Sciatic nerve (tissue), 2 donors: ENCODE measurements at places on chromosomes 7 and 10. TPM values are rescaled to one million over a fixed set of nuclear protein-coding genes. Genes with fewer than 3 reads are reported as not detected.

Gene MEOX2
- total RNA-seq, result 142 TPM

Gene ACSM6
- total RNA-seq, result 0.49 TPM

GRCh38 chr10:70320751-70321150 lies 36.9 kb upstream of the NPFFR1 start:
- no peak for DNase-seq

DNA sequence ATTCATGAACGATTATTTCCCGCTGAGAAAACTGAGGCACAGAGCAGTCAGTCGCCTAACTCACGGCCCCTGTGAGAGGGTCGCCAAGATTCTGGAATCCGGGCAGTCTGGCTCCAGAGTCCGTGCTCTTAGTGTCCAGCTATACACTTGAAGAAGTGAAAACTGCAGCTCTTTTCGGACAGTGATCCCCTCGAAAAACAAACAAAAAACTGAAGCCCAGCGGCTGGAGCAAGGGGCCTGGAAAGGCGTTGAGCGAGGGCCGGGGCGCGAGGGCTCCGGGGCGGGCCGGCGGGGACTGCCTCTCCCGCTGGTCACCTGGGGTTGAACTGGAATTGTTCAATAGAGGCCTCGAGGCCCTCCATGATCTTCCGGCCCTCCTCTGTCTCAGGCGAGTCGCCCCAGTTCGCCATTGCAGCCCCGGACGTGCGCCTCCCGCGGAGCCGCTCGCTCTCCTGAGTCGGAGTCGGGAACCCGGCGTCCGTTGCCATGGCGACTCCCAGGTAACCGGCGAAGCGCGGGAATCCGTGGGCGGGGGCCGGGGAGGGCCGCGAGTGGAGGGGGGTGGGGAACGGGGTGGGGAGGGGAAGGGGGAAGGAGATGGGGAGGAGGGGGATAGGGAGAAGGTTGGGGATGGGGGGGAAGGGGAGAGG lies 881 bp downstream of the C10orf67 start:
- peak; percentile 82 for DNase-seq

DNA sequence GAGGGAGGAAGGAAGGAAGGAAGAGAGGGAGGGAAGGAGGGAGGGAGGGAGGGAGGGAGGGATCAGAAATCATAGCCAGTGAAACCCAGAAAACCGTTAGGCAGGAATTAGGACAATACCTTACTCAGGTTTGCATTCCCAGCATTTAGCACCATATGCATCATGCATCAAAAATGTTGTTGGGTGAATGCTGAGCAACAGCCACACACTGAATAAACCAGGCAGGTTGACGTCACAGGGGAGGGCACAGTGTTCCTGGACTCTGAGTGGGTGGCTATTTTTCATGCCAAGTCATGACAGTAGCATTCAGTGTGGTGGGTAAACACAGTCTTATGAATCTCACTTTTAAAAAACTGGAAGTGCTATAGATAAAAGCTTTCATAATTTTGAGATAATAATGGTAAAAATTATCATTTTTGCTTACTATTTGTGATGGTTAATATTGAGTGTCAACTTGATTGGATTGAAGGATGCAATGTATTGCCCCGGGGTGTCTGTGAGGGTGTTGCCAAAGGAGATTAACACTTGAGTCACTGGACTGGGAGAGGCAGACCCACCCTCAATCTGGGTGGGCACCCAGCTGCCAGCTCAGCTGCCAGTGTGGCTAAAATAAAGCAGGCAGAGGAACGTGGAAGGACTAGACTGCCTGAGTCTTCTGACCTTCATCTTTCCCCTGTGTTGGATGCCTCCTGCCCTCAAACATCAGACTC lies 199.1 kb upstream of the PRKCQ start:
- DNase-seq, result no peak

DNA sequence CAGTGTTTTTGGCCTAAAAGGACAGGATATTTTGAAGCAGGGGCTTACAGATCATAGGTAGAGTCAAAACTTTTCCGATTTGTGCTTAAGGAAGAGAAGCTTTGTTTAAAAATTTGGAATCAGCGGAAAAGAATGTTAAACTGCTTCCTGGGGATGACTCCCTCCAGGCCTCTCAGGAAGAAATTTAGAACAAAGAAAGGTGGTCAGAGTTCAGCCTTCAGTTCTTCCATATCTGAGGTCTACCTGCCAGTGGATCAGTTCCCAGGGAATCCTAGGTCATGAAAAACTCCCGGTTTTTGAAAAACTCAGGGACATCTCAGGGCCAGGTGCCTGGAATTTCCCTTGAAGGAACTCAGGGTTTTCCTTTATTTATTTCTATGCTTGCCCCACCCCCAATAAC lies 100.3 kb downstream of the MCU start:
- no peak for DNase-seq

- DNase-seq, result no peak
Observed at GRCh38 chr7:100983451-100984187, 14.3 kb downstream of the MUC12 start.

GRCh38 chr7:117202511-117202910 lies 120.3 kb downstream of the WNT2 start:
- no peak for DNase-seq

DNA sequence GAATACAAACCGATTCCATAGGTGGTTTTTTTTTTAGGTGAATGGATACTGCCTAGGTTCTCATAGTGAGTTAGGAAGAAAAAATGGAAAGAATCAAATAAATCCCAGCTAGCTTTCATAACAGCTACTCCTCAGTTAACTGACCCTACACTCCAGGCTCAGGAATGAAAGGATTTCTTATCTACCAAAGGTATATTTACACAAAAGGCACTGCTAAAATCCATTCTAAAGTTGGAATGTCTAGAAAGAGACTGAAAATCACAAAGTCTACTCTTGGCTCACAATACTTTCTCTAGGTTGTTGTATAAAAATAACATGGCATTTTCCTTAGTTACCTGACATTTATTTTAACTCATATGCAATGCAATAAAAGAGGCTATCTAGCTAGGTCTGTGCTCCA lies 375.2 kb downstream of the MAGI2 start:
- DNase-seq, result no peak

DNA sequence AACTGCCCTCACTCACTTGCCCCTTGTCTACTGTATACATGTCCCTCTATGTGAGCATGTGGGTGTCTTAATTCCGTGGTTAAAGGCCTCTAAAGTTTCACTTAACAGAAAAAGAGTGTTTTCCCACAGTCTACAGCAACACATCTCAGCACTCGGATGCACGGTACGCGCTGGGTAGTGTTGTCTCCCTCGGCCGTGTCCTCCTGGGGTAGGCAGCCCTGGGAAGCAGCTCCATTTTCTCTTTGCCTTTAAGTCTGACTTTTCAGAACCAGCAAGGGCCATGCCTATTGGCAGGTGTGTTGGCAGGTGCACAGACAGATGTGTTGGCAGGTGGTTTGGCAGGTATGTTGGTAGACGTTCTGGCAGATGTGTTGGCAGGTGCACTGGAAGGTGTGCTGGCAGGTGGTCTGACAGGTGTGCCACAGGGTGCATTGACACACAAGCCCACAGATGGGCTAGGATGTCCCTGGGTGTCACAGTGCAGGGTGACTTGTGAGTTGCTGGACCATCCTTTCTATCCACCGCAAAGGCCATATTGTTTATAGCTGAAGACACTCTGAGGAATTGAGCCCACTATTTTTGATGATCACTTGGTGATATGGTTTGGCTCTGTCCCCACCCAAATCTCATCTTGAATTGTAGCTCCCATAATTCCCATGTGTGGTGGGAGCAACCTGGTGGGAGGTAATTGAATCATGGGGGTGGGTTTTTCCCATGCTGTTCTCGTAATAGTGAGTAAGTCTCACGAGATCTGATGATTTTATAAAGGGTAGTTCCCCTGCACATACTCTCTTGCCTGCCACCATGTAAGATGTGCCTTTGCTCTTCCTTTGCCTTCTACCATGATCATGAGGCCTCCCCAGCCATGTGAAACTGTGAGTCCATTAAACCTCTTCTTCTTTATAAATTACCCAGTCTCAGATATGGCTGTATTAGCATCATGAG lies 296.9 kb downstream of the TNS3 start:
- DNase-seq, result peak; percentile 50

DNA sequence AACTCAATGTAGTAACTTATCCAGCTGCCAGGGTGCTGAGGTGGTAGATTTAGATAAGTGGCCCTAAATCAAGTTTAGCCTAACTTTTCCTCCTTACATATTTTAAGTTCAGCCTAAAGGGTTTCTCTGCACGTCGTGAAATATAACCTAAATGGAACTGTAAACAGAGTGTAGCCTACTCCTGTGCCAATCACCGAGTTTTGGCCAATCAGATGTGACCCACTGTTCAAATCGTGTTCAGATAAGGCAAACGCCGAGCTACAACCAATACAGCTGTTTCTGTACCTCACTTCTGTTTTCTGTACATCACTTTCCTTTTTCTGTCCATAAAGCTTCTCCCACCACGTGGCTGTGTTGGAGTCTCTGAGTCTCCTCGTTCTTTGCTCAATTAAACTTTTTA lies 904.2 kb upstream of the POT1 start:
- no peak for DNase-seq

GRCh38 chr10:115026056-115026745 lies 67.0 kb upstream of the ATRNL1 start:
- no peak for DNase-seq

GRCh38 chr7:118040562-118040961 lies 143.4 kb upstream of the LSM8 start:
- DNase-seq, result no peak
